CD4-positive, alpha-beta T cell treated with Interleukin-12 subunit alpha and Interleukin-12 subunit beta, for 1 hour (primary cell): ENCODE measurements at places on chromosomes 4 and X.

- DNase-seq: peak; percentile 75
Measured at GRCh38 chrX:69165087-69165651, at the start of gene PJA1. TSS of gene PJA1 (minus strand) at chrX:69165453. CDS start at chrX:69163073, 2,380 bp downstream.

DNA sequence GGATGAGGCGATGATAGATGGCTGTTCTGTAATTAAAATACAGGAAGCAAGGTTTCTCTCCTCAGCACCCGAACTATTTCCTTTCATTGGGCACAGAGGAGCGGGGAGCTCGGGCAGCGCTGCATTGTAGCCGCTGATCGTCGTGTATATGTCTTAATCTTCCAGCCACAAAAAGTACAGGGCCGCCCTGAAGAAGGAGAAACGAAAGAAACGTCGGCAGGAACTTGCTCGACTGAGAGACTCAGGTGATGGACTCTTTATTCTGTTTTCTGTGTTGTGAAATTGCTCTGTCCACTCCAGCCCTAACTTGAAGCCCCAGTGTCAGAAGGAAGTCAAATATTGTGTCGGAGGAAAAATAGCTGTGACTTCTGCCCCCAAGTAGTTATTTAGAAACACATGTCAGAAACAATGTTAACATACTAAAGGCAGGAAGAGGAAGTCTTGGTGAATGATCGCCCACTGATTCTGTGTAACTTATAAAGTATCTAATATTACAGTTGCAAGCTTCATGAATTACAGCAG is 546 bp downstream of the ZRSR2 start:
- DNase-seq: no peak

DNA sequence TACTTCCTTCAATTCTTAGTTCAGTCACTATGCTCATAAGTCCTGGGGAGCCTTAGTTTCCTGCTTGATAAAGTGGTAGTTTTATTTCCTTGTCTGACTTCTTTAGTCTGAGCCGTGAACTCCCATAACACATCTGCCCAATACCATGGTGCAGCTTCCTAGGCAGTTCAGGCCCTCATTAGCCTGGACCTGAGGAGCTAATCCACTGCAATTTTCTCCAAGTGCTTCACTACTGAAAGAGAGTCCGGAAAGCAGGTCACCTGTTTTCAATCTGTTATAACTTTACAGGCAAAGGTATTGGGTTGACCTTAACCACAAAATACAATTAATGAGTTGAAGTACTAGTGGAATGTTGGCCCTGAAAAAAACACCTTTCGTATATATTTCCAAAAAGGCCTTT is 245.4 kb upstream of the BOD1L1 start:
- no peak for DNase-seq

GRCh38 chr4:120801137-120801758 is 121.3 kb downstream of the PRDM5 start:
- DNase-seq: no peak

- no peak for DNase-seq
Measured at GRCh38 chr4:67714955-67715354, 14.0 kb upstream of the UBA6 start.

DNA sequence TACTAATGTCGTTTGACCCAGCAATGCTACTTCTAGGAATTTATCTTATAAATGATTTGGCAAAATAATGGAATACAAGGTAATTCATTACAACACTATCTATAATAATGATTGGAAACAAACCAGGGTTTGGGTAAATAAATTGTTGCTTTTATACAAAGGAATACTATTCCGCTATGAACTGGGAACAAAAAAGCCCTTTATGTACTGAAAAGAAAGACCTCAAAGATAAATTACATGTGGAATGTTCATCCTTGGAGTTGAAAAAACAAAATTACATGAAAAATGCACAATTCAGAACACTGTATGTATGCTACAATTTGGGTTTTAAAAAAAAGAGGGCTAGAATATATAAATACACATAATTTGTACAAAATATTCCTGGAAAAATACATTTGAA is 5.2 kb upstream of the NUP54 start:
- DNase-seq: no peak

DNA sequence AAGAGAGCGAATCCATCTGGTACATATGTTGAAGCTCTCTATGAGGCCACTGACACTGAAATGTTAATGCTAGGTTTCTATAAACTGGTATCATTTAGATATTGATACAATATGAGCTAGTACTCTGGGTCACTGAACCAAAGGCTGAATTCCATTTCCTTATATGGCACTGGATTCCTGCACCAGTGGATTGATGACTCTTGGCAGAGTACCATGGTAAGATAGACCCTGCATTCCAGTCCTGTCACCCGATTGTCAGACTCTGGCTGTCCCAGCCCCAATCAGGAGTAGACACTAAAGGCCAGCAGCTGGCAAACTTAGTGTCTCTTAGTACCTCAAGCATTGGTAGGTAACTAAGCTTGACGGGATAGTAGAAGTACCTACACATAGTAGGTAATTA is 44.0 kb upstream of the EOLA2 start:
- DNase-seq: no peak

DNA sequence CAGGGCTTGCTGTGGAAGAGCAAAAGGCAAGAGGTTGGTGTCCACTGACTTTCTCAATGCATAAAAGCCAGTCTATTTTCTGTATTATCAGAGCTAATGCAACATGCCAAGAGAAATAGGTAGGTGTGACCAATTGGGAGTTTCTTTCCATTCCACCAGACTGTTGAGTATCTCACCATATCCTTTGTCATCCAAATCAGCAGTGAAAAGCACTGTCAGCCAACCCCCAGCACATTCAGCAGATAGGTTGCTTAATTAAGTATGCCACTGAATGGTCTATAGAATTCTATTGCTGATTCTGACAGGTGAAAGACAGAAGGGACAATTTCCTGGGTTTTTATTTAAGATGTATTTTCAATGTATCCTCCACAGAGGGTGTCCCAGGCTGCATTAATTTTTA is 139.8 kb downstream of the HS6ST2 start:
- no peak for DNase-seq

GRCh38 chrX:38985375-38985774 is 184.1 kb downstream of the MID1IP1 start:
- DNase-seq: peak; percentile 32
